RCC 7860 (cell line): ENCODE measurements at places on chromosomes 1 and 21.

DNA sequence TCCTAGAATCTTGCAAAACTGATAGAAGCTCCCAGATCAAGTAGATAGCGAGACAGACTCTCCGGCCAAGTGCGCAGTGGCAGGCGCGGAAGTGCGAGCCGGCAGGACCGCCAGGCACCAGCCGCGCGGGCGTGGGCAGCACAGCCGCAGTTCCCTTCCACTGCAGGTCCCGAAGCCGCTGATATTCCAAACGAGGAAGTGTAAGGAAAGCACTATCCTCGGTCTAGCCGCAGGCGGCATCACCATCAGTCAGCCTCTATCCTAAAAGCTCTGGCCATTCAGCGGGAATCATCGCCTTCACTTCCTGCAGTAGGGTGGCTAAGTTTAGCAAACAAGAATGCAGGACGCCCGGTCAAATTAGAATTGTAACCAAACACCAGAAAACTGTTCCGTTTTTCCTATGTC lies 710 bp downstream of the GLRX2 start:
- peak; percentile 42 for DNase-seq

- no peak for DNase-seq
These were observed 484.6 kb upstream of the PLXNA2 start for GRCh38 chr1:208728815-208729214.

DNA sequence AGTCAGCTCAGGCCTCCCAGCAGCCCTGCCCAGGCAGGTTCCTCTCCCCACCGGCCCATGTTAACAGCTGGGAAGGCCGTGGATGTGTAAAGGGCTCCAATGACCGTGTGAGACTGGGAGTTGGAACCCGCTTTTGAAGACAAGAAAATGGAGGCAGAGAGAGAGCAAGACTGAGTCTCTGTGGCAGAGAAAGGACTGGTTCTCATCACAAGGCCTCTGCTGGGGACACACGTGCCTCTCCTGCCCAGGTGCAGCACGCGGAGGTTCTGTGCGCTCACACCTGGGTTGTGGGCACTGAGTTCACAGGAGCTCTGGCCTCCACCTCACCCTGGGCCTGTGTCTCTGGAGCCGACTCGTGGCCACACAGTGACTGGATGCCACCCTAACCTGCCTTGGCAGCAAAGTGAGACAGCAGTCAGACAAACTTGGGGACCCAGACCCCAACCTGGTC lies 27.0 kb downstream of the RUNX3 start:
- no peak for DNase-seq

DNA sequence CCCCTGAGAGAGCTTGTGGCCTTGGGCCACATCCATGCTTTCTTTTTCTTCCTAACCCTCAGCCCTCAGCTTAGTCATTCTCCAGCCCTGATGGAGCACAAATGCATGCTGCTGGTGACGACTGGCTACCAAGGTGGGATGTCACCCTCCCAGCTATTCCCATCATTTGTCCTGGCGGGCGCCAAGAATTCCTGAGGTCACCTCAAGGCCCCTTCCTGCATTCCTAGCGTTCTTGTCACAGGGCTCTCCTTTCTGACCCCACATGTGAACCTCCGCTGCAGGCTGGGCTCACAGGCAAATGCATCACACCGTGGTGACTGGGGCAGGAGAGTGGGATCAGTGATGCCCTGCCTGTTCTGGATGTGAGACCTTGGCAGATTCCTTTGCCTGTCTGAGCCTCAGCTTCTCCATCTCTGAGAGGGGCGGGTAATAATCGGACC lies 53.4 kb upstream of the IFFO2 start:
- peak; percentile 100 for DNase-seq

DNA sequence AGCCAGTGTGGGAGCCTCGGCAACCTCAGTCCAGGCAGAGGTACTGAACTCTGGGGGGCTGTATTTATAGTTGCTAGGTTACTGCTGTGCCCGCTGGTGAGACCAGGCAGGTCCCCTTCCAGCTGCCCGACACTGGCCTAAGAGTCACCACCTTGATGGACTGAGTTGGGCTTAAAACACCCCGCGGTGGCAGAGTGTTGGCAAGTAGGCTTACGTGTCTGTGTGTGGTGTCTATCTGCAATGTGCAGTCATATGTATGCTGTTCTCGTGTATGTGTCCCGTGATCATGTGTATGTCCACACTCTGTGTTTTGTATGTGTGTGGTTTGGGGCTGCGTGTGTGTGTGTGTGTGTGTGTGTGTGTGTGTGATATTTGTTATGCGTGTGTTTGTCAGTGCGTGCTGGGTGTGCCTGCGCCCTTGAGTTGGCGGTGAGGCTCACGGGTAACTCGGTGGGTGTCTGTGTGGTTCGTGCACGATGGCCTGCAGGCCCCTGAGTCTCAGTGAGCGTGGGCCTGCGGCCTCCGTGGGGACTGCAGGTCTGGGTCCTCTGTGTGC lies 65.5 kb downstream of the MEF2D start:
- DNase-seq = no peak

GRCh38 chr1:177067752-177068410 lies 96.6 kb downstream of the ASTN1 start:
- DNase-seq = no peak

GRCh38 chr1:111219557-111220286 lies 7.8 kb upstream of the CHI3L2 start:
- no peak for DNase-seq

DNA sequence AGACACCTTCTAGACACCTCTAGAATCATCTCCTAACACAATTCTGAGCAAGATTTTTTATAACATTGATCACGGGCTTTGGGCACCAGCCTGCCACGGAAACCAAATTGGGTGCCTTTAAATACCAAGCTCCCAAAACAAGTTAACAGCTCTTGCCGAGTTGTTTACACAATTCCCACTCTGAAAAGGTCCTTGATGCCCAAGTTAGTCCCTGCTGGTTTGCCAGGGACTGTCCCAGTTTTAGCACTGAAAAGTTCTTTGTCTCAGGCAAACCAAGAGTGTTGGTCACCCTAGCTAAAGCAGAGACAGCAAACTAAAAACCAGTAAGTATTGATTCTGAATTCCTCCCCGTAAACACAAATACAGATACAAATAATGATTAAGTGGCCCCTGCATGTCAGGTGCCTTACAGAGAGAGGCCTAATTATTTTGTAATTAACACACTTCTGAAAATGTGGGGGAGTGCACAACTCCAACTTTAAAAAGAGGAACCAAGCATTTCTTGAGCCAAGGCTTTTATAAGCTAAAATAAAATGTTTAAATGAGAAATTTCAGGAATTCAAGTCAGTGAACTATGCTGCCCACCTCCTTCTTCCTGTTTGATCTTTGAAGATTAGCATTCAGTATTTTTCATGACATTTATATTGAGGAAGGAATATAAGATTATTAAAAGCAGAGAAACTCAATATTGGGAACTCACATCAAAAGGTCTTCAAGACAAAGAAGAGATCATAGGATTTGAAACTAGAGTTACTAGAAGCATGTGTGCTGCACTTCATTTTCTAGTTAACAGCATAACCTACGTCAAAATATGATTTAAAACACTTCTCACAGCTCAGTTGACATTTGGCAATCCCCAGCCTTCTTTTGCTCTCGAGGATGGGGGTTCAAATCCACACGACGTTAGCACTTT lies 9.0 kb upstream of the UBE2U start:
- no peak for DNase-seq

DNA sequence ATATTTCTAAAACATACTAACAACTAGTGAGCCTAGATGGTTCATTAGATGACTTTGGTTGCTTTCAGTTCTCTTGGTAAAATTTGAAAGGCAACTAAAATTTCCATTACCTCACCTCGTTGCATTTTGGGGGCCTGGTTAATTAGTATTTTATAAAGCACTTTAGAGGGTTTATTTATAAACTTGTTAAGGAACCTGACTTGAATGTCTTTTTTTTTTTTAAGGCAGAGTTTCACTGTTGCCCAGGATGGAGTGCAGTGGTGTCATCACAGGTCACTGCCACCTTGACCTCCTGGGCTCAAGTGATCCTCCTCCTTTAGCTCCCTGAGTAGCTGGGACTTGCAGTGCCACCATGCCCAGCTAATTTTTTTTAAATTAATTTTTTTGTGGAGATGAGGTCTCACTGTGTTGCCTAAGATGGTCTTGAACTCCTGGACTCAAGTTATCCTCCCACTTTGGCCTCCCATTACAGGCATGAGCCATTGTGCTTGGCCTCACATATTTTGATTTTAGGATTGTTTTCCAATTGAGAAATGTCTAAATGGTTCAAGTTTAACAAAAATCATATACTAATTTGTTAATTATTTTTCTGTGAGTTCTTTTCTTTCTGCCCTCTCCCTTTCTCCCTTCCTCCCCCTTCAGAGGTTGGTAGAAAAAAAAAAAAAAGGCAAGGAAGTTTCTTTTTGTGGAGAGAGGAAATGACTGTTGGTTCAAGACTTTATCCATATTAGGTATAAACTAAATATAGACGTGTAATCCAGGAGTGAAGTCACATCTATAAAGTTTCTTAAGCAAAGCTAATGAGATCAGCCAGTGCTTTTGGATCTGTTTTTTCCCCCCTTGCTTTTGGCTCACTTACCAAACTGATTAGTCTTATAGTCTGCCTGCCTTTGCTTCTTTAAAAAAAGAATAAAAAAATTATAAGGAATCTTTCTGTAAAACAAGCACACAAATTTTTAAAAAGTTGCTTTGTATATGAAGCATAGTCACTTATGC lies 24.7 kb downstream of the CLIC4 start:
- DNase-seq = peak; percentile 89

- no peak for DNase-seq
These were observed 53.4 kb upstream of the PRKACB start for GRCh38 chr1:84090447-84091245.

DNA sequence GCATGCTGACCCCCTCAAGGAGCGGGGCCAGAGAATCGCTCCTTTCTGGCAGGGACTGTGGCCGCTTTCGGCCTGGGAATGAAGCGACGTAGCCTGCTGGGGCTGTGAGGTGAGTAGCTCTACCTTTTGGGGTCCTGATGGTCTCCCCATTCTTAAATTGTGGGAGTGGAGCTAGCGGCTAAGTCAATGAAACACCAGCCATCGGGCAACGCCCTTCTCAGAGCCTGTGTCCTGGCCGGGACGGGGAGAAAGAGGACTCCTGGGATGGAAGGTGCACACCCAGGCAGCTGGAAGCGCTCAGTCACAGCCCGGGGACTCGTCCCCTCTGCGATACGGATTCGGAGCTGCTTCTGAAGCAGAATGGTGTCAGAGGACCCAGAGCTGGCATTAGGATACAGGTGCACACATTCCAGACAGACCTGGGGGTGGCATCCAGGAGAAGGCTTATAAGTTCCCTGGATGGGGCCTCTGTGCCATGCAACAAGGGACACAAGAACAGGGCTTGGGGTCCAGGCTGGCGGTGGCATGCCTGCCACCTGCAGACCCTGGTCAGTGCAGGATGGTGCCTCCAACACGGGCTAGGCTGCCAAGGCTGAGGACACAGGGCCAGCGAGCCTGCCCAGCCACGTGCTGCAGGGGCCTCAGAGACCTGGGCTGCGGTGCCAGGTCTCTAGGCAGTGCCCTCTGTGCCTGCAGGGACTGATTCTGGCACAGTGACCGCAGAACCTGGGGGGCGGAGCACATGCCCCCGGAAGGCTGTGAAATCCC lies 945 bp upstream of the WNT9A start:
- no peak for DNase-seq

GRCh38 chr1:9900142-9901043 lies 9.7 kb downstream of the CTNNBIP1 start:
- DNase-seq = no peak

- no peak for DNase-seq
These were observed 829 bp downstream of the KCNE1 start for GRCh38 chr21:34511181-34511580.

DNA sequence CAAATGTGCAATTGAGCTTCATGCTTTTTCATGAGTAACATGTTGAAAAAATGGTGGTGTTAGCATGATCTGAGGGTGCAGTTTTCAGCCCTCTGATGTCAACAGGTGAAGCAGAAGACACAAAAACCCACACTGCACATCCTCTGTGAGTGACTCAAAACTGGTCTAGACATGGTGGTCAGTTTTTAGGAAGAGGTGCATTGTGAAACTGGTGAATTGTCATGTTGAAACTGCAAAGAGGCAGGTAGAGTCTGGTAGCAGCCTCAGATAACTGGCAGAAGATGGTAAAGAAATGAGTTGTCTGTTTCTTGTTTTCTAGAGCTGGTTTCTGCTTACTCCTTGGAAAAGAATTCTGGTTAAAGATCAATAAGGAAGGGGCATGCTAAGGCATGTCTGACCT lies 97.3 kb upstream of the HMCN1 start:
- no peak for DNase-seq

DNA sequence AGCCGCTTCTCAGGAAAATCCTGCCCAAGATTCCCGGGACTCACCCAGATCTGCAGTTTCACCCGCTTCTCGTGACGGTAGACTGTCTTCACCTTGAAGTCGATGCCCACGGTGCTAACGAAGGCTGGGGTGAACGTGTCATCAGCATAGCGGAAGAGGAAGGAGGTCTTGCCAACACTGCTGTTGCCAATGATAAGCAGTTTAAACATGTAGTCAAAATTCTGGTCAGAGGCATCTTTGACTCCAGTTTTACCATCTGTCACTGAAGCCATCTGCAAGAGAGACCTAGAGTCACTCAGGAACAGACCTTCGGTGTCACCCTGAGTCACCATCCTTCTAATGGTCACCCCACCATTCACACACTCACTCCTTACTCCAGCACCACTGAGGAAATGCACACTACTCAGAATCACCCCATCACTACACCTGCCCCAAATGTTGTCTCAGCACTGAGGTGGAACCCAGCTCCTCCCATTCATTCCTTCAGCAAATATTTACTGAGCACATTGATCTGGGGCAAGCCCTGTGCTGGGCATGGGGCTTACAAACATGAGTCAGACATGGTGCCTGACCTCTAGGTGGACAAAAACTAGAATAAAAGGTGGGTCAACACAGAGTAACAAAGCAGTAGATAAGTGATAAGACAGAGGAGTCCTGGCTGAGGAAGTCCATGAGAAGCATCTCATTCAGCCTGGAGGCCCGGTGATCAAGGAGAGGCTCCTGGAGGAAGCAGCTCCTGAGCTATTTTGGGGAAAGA lies 13.5 kb downstream of the RAB3B start:
- DNase-seq = no peak

- DNase-seq = no peak
These were observed 5.1 kb downstream of the PARP1 start for GRCh38 chr1:226402739-226403165.

GRCh38 chr1:103256490-103256889 lies 148.2 kb upstream of the COL11A1 start:
- no peak for DNase-seq

- DNase-seq = no peak
These were observed 15.6 kb downstream of the FMO1 start for GRCh38 chr1:171263901-171264300.

DNA sequence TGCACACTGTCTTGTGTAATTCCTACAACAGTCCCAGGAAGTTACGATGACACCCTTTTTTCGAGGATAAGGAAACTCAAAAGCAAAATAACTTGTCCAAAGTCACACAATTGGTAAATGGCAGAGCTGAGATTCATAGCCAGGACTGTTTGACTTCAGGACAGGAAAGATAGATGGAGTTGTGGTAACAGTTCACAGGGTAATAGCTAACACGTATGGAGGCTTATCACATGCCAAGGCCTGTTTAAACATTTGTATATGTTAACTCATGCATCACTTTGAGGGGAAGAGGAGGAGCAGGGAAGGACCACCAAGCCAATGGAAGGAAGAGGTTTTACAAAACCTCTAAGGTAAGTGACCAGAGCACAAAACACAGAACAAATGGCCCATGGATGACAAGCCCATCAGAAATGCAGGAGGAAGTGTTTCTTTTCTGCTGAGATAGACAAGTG lies 2.8 kb downstream of the DHCR24 start:
- peak; percentile 70 for DNase-seq

- DNase-seq = no peak
These were observed 22.7 kb upstream of the SLFNL1 start for GRCh38 chr1:41044187-41044586.
